Thoracic aorta (tissue), 2 donors: ENCODE measurements at places on chromosomes 4 and X.

GRCh38 chr4:142324572-142324971, 521.5 kb downstream of the INPP4B start:
- no peak for DNase-seq

DNA sequence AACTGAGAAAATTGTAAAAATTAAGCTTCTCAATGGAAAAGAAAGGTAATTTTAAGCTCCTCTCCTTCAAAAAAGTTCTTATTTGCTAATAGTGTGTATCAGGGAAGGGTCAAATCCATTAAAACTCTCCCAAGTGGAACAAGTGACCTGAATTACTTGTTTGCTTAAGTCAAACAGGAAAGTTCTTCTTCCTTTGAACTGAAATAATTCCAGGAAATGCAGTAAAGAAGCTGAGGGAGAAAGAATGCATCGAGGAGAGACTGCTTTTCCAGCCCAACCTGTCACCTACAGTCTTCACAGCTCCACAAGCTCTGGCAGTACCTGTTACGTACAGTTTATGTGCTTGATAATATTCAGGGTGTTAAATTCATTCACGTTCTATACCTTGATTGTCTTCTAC, 131.1 kb downstream of the KLHL8 start:
- DNase-seq = no peak

- no peak for DNase-seq
Measured at GRCh38 chrX:72107320-72107719, 24.4 kb downstream of the RTL5 start.

DNA sequence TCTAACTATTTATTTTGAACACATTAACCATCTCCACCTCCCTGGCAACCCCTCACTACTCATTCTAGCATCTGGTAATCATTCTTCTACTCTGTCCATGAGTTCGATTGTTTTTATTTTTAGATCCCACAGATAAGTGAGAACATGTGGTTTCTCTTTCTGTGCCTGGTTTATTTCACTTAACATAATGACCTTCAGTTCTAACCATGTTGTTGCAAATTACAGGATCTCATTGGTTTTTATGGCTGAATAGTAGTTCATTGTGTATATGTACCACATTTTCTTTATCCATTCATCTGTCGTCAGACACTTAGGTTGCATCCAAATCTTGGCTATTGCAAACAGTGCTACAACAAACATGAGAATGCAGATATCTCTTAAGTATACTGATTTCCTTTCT, 33.4 kb upstream of the FAM47B start:
- no peak for DNase-seq

DNA sequence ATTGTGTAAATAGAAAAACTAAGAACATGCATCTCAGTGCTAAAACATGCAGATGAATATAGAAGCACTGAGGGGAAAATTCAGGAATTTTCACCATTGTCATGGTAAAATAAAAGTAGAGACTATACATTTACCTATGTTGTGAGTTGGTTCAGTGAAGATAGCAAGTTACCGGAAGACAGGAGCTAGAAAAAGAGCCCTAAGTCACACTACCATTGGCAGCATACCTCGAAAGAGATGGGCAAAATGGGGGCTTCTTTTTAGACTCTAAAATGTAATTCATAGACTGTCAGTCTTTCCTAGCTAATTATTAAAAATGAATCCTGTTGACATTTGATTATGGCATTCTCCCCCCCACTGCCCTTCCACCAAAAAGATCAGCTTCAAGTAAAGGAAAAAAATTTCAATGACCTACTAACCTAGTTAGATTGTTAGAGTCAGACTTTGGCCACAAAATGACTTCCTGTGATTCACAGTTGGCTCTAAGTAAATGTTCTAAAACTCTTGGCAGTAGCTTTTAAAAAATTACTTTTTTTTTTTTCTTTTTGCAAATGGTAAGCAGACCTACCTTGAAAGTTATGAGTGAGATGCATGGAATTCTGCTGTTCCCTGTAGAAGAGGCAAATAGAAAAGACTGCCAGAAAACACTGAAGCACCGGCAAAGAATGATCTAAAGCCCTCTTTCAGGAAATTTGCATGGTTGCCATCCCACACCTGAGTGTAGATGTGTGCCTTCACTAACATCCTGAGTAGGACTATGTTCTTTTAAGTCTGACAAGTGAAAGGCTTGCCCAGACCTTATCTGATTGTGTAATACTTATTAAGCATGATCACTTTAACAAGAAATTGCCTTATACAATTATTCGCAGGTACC, 26.4 kb upstream of the ARSJ start:
- no peak for DNase-seq

- no peak for DNase-seq
Measured at GRCh38 chrX:153988493-153988892, 15.9 kb downstream of the TMEM187 start.

- no peak for DNase-seq
Measured at GRCh38 chrX:105647749-105648148, 174.6 kb upstream of the NRK start.

DNA sequence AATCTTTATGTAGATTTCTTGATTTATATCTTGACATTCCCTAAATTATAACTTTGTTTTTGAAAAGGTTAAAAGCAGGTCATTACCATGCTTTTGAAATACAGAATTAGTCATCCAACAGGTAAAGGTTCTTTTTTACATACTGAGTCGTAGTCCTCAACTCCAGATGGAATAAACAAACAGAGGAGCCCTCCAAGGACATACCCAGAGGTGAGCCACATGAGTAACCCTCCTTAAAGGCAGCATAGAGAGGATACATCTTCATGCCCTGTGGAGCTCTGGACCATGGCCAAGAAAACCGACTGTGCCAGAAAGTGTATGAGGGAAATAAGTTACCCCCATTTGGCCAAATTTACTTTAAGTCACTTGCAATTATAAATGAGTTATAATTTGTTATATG, 95.3 kb upstream of the MCF2 start:
- DNase-seq = no peak

GRCh38 chr4:2071252-2071911, 12.3 kb downstream of the NAT8L start:
- DNase-seq = no peak

DNA sequence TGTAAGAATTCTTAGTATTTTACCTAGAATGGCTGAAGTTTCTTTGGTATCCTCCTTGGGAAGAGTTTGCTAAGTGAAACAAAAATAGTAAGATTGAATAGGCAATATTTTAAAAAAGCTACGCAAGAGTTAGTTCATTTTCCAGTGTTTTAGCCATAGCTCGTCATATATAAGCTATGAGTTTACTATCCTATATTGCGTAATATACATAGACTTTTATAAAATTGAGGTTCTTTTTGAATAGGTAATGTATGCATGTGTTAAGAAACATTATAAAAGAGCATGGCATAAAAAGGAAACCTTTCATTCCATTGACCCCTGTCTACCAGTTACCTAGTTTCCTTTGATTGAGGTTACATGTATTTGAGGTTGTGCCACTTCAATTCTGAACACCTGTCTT, 67.0 kb downstream of the DACH2 start:
- no peak for DNase-seq

- DNase-seq = no peak
Measured at GRCh38 chr4:84648863-84649647, 66.1 kb downstream of the CDS1 start.

GRCh38 chr4:128364565-128364964, 77.0 kb upstream of the PGRMC2 start:
- no peak for DNase-seq

DNA sequence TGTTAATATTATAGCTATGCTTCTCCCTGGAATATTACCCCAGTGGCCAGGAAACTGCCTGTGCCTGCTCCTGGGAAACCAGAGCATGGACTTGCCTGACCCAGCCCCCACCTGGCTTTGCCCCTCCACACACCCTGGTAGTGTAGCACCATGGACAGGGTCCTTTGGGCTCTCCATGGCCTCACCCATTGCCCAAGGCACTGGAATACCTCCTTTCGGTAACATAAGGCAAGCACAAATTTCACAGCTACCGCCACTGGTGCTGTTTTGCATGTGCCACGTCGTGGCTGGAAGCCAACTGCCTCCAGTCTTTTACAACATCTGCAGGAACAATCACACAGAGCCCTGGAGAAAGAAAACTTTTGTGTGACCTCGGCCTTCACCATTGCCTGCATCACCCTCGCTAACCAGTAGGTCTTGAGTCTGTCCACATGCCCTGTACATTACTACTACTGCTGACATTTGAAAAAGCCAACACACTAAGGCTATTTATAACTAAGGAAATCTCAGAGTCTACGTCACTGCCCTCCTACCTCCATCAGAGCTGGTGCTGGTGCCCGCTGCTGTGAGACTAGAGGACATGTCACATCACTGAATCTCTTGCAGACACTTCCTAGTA, 47.7 kb downstream of the HPGD start:
- no peak for DNase-seq

GRCh38 chr4:142021181-142021580, 384.8 kb downstream of the IL15 start:
- DNase-seq = no peak

GRCh38 chr4:1297023-1297395, 7.3 kb downstream of the MAEA start:
- DNase-seq = no peak

DNA sequence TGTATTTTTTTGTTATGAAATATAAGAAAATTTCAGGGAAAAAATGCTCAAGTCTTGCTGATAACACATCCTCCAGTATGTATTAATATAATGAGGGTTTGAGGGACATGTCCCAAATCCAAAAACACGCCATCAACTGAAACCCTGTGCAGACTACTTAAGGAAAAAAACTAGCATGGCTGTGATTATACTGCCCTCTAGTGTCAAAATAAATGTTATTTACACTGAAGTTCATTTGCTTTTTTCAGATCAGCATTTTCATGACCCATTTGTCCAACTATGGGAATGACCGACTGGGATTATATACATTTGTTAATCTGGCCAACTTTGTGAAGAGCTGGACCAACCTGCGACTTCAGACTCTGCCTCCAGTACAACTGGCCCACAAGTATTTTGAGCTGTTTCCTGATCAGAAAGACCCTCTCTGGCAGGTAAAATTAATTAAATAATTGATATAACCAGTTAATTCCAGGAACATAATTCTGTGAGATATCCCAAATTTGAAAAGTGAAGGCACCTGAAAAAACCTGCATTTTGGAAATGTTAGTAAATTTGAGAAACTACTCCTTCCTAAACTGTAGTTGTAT, 128.5 kb downstream of the PRSS12 start:
- DNase-seq = no peak

- DNase-seq = no peak
Measured at GRCh38 chrX:43585922-43586321, 70.2 kb upstream of the MAOA start.

DNA sequence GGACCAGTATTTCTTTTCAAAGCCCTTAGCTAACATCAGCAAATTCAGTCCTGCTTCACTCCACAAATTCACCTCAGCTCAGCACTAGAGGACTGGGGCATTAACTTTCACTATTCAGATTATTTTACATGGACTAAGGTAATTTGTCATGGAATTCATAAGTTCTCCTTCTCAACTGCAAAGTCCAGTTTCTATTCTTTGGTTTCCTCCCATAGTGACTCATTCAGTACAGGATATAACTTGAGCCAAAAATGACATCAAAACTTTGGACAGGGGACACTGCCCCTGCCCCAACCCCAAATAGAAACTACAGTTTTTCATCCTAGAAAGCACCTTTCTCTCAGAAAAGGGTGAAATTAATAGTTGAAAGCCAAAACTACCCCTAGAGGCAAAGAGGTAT, 52.7 kb downstream of the COX7B2 start:
- DNase-seq = no peak

GRCh38 chr4:139154134-139154421, 22.9 kb downstream of the ELF2 start:
- DNase-seq = no peak

DNA sequence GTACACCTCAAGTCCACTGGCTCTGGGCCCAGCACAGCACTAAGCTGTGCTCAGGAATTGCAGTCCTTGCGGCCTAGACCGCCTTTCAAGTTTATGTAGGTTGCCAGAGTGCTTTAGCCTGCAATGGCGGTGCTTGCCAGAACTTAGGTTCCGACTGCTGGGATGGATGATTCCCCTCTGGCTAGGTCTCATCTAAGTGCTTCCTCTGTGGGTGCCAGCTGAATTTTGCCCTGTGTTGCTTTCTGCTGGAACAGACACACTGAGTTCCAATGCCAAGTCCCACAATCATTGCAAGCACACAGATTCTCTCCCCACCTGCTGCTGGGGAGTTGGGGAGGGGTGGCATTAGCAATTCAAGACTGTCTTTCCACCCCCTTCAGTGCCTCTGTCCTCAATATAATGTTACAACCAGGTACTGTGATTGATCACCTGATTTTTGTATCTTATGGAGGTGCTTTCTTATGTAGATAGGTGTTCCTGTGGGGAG, 129.5 kb downstream of the GRID2 start:
- no peak for DNase-seq

DNA sequence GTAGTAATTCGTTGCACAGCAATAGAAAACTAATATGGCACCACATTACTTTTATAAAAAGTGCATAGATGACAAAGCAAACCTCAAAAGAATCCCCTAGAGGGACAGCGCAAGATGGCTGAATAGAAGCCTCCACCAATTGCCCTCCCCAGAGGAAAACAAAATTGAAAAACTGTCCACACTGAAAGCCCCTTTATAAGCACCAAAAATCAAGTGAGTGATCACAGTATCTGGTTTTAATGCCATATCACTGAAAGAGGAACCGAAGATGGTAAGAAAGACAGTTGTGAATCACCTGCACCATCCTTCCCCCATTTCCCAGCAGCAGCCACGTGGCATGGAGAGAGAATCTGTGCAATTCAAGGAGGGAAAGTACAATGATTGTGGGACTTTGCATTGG, 522.2 kb downstream of the GLUD2 start:
- no peak for DNase-seq

DNA sequence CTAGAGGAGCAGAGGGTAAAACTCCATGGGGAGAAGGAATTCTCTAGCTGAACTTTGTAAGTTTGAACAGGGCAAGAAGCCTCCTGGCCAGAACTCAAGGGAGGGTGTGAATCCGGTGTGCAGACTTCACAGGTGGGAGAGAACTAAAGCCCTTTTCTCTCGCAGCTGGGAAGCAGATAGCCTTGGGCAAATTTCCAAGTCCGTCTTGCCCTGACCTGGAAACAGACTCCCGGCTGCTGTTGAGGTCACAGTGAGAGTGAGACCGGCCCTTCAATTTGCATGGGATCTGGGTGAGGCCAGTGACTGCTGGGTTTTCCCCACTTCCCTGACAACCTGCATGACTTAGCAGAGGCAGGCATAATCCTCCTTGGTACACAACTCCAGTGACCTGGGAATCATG, 94.5 kb upstream of the ZNF827 start:
- no peak for DNase-seq

- no peak for DNase-seq
Measured at GRCh38 chrX:28498658-28499057, 88.6 kb upstream of the IL1RAPL1 start.

DNA sequence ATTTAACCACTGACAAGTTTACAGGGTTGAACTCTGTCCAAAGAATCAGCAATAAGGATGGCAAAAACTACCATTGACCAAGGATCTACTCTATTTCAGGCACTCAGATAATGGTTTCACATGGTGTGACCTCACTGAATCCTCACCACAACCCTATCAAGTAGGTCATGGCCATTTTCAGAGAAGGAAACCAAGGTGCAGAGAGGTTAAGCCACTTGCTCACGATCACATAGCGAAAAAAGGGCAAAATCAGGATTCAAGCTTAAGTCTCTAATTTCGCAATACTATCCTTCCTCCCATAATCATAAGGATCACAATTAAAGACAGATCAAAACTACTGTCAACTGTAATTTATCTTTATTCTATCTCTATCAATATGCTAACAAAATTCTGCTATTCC, 191.0 kb upstream of the AFF2 start:
- DNase-seq = no peak
